KBM-7 (cell line): ENCODE measurements at places on chromosomes 1 and 21.

- DNase-seq = no peak
Measured at GRCh38 chr1:43286533-43286932, 1.2 kb upstream of the C1orf210 start.

DNA sequence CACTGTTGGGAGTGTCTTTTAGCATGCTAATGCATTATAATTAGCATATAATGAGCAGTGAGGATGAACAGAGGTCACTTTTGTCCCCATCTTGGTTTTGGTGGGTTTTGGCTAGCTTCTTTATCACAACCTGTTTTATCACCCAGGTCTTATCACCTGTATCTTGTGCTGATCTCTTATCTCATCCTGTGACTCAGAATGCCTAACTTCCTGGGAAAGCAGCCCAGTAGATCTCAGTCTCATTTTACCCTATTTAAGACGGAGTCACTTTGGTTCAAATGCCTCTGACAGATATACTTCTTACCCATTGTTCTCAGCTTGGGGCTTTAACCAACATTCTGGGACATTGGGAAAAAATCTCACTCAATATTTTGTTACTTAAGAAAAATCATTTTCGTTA, 348.7 kb downstream of the PBX1 start:
- no peak for DNase-seq

GRCh38 chr1:243244432-243244841, 10.6 kb downstream of the CEP170 start:
- no peak for DNase-seq

DNA sequence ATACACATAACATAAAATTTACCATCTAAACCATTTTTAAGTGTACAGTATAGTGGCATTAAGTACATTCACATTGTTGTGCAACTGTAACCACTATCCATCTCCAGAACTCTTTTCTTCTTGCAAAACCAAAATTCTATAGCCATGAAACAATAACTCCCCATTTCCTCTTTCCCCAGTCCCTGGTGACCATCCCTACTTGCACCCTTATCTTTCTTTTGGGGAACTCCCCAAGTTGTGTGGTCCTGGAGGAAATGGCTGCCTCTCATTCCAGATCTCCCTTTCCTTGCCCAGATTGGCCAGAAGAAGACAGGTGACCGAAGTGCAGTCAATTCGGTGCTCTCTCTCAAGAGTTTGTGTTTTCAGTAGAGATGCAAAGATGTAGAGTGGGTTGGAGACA, 389.6 kb upstream of the C1orf87 start:
- no peak for DNase-seq

GRCh38 chr1:226069811-226070489, 7.4 kb downstream of the H3-3A start:
- no peak for DNase-seq

DNA sequence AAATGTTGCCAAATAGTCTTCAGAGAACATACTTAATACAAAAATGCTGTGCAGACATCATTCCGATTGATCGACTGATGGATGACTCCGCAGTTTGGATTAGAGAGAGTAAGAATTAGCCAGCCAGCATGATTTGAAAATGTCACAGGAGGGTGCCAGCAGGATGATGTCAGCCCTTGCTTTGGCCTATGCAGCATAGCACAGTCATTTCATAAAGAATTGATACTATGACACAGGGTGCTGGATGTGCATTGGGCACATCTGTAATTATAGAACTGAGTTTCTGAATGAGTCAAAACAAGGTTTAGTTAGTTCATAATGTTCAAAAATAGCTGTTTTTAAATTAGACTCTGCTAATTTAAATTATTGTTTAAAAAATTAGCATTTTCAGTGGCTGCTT, 21.6 kb upstream of the TRAF5 start:
- DNase-seq = no peak
